Aorta (tissue), 5 donors: ENCODE measurements at places on chromosomes 4 and X.

- peak; percentile 58 for DNase-seq
Observed at GRCh38 chrX:67545893-67546495, 2.2 kb downstream of the AR start.

GRCh38 chr4:8085491-8086117, 73.0 kb downstream of the ABLIM2 start:
- no peak for DNase-seq

DNA sequence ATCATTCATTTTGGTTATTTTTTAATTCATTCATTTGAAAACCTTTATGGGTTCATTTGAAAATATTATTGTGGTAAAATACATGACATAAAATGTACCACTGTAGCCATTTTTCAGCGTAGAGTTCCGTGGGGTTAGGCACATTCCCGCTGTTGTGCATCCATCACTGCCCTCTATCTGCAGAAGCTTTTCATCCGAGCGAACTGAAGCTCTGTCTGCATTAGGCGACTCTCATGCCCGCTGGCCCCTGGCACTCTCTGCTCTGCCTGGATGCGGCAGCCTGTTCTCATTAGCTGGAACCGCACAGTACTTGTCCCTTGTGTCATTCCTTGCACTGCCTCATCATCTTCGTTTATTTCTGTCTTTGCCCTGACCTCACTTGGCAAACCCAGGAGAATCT, 17.5 kb downstream of the CFAP99 start:
- DNase-seq: no peak

GRCh38 chr4:150368667-150369066, 213.3 kb upstream of the MAB21L2 start:
- no peak for DNase-seq

GRCh38 chr4:3291411-3291968, 1.3 kb upstream of the RGS12 start:
- peak; percentile 79 for DNase-seq

GRCh38 chrX:31969714-31970113, 897.9 kb upstream of the FTHL17 start:
- no peak for DNase-seq

- no peak for DNase-seq
Observed at GRCh38 chrX:150203248-150203645, 159.9 kb upstream of the MAMLD1 start.

DNA sequence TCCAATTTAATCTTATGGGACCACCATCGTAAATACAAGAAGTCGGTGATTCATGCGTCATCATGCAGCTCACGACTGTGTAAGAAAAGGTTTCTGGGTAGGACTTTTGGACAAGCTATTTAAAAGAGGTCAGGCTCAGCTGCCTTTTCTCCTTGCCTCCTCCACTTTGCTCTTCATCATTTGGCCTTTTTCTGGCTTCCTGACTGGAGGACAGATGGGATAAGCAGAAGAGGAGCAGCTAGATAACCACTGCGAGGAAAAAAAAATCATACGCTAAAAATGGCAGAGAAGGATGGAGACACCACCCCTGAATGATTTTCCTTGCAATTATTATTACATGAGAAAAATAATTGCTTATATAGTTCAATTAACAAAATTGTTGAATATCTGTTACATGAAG, 294.3 kb upstream of the FSTL5 start:
- DNase-seq: no peak

DNA sequence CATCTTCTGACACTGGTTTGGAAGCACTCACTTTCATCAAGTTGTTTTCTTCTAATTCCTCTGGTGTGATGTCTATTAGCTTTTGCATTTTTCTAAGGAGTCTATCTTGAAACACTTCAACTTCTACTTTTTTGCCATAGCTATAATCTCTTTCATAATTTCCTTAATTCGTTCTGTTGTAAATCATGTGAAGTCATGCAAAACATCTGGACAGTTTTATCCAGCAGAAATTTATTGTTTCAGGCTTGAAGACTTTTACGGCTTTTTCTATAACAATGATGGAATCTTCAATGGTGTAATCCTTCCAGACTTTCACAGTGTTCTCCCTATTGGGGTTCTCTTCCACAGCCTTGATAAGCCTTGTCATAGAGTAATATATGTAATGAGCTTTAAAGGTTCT, 74.9 kb upstream of the PABPC4L start:
- DNase-seq: no peak

GRCh38 chrX:132292793-132293192, 73.5 kb upstream of the RAP2C start:
- DNase-seq: no peak

- no peak for DNase-seq
Observed at GRCh38 chr4:160848901-160849760, 1314.7 kb downstream of the FSTL5 start.

- no peak for DNase-seq
Observed at GRCh38 chr4:180152831-180153230, 2090.4 kb upstream of the TENM3 start.

- DNase-seq: no peak
Observed at GRCh38 chr4:15878011-15878410, 60.5 kb downstream of the FGFBP1 start.

- peak; percentile 65 for DNase-seq
Observed at GRCh38 chr4:83252782-83253405, 31.7 kb downstream of the COQ2 start.

DNA sequence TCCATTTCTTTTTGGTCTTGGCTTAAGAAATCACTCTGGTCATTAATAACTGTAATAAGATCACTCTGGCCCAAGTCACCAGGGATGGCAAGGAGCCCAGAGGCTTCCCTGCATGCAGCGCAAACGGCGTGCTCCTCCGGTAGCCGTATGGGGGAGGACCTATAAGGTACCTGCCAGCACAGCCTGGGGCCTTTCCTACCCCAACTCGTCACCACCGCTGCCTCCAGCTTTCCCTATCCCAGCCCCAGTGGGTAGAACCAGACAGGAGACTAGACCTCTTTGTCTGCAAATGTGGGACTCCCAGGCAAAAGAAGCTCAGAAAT, 25.9 kb downstream of the HAND2 start:
- no peak for DNase-seq

- no peak for DNase-seq
Observed at GRCh38 chr4:98641906-98642668, 16.3 kb downstream of the TSPAN5 start.

- DNase-seq: no peak
Observed at GRCh38 chrX:18886005-18886343, 97.9 kb downstream of the PHKA2 start.

DNA sequence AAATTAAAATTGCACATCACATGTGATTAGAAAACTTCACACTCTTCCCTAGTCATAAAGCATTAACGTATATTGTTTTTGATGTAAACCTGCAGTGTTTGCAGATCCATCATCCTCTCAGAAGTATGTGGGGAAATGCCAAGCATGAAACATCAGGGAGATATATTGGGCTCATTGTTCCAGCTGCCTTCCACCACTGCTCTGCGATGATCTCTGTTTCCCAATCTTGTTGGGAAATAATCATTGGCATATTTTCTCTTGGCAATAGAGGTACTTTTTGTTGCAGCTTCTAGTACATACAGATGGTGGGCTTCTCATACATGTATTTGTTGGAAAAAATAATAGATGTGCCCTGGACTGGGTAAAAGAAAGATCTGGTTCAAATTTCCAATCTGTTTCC, 466.3 kb upstream of the HS3ST1 start:
- no peak for DNase-seq

DNA sequence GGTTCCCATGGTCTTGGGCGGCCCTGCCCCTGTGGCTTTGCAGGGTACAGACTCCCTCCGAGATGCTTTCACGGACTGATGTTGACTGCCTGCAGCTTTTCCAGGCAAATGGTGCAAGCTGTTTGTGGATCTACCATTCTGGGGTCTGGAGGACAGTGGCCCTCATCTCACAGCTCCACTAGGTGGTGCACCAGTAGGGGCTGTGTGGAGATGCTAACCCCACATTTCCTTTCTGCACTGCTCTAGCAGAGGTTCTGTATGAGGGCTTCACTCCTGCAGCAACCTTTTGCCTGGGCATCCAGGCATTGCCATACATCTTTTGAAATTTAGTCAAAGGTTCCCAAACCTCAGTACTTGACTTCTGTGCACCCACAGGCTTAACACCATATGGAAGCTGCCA, 176.1 kb downstream of the DCAF12L1 start:
- DNase-seq: no peak

- no peak for DNase-seq
Observed at GRCh38 chr4:133320576-133321170, 171.6 kb downstream of the PCDH10 start.

DNA sequence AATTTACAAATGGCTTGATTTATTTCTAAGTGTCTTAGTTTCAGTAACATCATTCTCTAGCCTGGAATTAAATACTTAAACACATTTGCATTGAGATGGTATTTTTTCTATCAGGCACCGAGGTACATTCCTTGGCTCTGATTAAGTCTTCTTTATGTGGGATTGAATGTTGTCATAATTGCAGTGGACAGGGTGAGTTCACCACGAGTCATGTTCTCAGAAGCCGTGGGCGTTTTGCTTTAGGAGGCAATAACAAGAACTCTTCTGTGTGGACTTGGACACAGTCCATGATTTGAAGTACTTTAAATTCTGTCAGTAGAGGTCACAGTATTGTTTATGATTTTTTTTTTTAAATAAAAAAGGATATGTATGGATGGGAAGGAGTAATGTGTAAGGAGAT, 57.1 kb upstream of the EFHC2 start:
- DNase-seq: no peak

DNA sequence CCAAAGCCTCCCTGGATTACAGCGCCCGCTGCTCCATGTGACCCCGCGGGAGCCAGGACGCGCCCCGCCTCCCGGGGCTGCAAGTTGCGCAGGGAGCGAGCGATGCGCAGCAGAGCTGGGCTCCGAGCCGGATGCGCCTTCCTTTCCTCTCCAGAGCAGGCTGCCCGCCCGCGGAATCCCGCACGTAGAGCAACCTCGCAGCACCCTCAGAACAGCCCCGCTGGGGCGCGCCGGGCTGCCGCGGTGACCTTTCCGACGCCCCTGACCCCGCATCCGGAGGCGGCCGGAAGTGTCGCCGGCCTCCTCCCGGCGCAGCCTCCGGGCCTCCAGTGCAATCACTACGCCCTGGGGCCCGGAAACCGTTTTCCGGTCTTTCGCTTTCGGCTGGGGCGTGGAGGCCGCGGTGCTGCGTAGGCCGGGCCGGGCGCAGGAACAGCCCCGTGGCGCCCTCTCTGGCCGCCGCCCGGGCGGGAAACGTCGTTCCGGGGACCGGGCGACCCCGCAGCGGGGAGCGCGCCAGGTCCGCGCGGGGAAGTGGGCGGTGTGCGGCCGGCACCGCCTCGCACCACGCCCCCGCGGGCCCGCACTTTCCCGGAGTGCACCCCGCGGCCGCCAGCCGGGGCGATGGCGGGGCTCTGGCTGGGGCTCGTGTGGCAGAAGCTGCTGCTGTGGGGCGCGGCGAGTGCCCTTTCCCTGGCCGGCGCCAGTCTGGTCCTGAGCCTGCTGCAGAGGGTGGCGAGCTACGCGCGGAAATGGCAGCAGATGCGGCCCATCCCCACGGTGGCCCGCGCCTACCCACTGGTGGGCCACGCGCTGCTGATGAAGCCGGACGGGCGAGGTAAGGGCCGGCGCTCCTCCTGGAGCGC, at the start of gene CYP4V2:
CYP4V2 (plus strand) TSS at position 368 of the 866 bp plus-strand sequence; CDS start at position 625, 257 bp downstream.
- DNase-seq: peak; percentile 92

- DNase-seq: no peak
Observed at GRCh38 chr4:20544645-20545044, 155.6 kb upstream of the PACRGL start.

DNA sequence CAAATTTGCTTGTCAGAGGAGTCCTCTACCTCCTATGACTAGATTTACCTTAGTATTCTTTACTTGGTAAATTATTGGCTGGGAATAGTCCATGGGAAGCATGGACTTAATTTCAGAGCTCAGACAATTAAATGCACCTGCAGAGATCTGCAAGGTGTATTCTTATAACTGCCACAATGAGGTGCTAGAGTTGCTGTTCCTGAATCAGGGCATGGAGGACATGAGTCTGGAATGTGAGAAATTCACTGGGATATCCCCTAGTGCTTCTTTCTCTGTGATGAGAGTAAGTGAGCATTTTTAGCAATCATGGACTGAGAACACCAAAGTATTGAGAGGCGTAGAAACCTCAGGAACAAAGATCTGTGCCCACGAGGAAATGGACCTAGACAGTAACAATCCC, 32.9 kb upstream of the GRID2 start:
- DNase-seq: no peak

DNA sequence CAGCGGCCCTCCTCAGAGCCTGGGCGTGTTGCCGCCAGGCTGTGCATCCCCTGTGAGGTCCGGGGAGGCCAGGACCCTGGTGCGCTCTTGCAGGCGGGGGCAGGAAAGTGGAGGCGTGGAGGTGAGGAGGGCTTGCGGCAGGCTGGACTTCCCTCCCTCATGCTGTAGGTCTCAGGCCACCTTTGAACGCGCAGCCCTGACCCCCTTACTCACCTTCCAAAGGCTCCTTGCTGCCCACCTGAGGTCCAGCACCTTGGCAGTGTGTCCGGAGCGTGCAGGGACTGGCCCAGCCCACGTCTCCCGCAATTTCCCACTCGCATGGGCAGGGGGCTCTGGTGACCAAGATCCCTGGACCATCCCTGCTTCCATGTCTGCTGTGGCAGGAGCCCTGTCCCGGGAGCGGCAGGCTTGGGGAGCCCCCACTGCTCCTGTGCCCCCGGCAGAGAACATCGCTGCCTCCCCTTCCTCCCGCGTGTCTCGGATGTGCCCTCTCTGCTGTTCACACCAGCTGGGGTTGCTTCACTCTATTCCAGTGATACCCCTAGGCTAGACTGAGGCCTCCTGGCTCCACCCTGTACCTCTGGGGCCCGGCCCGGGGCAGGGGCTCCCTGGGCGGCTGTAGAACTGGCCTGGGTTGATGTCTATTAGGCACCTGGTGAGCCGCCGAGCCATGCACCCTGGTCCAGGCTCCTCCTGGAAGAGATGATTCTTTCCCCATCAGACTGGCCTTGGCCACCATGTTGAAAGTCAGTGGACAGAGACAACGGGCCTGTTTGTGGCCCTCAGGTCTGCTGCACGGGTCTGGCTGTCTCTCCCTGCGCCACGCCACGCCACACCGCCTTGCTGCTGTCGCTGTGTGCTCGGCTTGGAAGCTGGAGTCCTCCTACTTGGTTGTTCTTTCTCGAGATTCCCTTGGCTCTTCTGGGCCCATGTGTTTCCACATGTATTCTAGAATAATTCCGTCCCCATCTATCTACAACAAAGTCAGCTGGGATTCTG, 95.4 kb upstream of the ADRA2C start:
- DNase-seq: peak; percentile 63

DNA sequence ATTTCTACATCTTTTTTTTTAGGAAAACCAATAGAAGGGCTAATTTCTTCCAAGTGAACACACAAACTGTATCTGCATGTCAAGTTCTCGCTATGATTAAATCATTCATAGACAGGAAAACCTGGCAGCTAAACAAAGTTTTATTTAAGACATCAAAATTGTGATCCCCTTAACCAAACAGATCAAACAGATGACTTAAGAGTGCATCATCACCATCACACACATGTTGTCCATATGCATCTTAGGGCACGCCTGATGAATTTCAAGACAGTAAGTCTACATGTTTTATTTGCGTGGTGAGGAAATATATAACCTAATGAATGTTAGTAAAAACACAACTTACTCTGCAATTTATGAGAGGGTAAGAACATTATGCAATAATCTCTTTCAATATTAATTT, 317.0 kb upstream of the ANXA10 start:
- no peak for DNase-seq
